ENCODE measurements at places on chromosomes 6 and 20.

DNA sequence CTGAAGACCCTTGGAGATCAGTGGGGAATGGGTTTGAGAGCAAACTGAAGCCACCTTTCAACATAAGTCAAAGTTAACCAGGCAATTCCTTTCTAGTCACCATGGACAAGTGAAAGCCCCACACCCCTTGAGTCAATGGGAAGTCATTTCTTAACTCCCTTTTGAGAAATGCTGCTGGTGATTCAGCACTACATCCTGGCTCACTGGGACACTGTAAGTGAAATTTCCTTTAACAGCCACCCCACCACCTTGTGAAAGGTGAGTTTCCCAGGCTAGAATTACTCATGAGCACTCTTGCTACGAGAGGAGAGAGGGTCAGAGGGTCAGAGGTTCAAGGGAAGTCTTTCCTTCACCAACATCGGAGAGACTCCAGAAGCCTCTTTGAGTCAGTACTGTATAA, 93.3 kb upstream of the MARCKS start:
- peak; percentile 95 for DNase-seq

- DNase-seq: no peak
Observed at GRCh38 chr20:51439160-51439689, 103.3 kb downstream of the NFATC2 start.

DNA sequence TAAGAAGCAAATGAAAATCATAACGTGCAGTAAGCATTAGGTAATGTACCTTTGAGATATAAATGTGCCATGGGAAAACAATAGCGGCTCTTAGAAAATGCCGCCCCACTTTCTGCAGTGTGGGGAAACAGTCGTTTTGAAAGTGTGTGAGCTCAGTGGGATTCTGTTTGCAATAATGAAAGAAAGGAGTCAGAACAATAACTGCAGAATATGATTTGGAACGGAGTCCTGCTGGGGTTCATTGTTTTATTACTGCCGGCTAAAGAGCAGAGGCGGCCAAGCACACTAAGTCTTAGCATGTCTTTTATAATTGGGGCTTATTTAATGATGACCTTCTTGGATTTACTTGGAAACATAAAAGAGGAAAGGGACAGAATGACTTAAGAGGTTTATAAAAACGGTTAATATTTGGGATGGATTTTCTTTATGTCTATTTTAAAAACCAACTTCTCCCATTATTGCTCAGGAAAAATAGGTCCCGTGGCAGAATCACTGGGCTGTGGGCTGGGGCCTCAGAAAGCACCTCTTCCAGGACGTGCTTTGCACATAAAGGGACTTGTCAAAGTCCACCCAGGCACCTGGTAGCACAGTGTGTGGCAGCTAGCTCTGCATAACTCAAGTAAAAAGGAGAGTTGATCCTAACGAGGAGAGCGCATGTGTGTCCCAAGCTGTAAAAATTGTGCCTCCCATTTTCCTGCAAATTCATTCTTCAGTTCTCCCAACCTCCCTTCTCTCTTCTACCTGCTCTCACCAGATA, 44.0 kb upstream of the SLC22A16 start:
- DNase-seq: no peak

DNA sequence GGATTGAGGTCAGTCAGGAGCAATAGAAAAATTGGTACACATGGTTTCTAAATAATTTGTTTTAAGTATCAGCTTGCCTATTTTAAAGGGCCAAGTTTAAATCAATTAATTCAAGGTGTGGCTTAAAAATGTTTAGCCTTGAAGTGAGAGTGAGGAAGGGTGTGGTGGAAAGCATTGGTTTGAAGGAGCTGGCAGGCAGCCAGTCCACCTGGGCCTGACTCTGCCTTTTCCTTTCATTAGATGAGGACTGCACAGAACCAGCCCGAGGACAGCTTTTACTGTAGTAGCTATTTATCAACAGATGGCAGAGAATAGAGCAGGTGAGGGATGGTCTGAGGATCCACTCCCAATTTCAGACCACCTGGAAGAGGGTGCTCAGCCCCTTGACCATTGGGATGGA, 42.4 kb downstream of the DHX35 start:
- DNase-seq: no peak

DNA sequence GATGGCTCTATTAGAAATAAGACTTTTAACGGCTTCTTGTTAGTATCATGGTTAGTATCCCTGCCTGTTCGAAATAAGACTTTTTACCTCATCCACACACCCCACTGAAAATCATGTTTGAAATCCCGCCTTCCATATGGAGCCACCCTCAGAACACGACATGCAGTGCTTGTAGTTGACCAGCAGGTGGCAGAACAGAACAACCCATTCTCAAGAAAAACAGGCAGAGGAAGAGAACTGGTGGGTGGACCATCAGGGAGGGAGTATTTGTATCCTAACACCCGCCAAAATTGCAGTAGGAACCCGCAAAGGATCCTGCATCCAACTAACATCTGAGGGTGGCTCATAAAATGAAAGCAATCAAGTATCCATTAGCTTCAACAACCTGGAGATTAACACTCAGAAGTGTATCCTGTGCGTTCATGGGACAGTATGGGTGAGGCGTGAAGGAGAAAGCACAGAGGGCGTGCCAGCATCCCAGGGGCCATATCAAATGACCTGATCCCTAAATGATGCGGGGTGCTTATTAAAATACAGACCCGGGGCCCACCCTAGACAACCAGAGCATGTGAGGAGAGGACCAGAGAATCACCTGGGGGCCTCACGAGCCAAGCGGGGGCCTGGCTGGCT, 89.6 kb upstream of the NHSL1 start:
- DNase-seq: peak; percentile 74

GRCh38 chr20:1265916-1266166, 253 bp upstream of the SNPH start:
- no peak for DNase-seq

- DNase-seq: no peak
Observed at GRCh38 chr6:137823826-137824555, 43.1 kb upstream of the TNFAIP3 start.

Measured in HT1080 (cell line).